ENCODE measurements at places on chromosomes 5 and 9.

DNA sequence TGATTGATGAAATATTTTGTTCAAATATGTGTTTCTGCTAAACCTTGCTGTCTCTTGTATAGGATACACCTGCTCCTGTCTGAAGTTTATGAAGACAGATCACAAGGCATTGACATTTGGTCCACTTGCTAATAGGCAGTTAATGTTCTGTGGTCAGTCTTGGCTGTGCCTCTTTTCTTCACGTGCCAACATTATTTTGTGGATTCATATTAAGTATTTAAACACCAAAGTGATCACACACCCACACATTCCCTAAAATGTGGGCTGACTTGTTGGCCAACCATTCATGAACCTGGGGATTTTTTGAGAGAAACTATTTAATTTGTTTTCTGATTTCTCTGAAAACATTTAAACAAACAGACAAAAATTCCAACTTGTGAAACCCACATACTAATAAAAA, 33.7 kb downstream of the ZNF462 start:
- no peak for DNase-seq

DNA sequence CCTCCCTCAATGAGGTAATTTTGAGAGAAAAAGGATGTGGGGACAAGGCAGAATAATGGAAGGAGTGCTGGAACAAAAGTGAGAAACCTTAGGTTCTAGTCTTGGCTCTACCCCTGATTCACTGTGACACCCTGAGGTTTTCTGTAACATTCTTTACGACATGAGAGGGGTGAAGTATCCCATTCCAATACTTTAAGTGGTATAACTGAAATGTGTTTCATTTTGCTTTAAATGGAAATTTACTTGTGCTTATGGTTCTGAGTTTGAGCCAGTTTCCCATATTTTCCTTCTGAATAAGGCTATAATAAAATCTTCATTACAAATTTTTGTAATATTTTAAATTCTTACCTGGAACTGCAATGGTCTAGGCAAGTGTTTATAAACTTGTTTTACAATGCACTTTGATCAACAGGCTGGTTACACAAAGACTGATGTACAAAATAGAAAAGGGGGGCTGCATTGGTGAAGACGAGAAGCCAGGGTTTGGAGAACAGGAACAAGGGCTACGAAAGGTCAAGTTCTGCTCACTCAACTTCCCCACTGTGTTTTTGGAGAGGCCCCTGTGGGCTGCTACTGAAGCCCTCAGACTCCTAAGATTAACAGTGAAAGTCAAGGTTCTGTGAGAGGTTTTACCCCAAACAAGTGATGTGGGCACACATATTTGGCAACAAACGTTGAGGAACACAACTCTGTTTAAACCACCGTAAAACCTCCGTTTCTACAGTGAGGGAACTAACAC, 171.9 kb upstream of the ELL2 start:
- no peak for DNase-seq

DNA sequence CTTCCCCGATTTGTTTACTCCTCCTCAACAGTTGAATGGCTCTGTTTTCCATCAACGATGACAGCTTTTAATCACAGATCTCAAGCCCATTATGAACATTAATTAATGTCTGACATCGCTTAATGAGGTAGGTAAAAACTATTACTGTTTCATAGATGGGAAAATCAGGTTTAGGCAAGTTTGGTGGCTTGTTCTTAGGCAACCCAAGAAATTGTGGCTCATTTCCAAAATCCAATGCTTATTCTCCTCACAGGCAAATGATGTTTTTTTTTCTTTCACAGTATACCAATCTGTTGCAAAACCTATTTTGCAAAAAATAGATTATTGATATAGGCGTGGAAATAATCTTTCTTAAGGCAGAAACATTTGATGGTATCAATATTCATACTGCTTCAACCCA, 70.8 kb upstream of the CHD1 start:
- peak; percentile 42 for DNase-seq

GRCh38 chr9:89657765-89658164, 53.0 kb downstream of the GADD45G start:
- DNase-seq = no peak

- DNase-seq = no peak
These were observed 111.1 kb upstream of the EQTN start for GRCh38 chr9:27408001-27408400.

DNA sequence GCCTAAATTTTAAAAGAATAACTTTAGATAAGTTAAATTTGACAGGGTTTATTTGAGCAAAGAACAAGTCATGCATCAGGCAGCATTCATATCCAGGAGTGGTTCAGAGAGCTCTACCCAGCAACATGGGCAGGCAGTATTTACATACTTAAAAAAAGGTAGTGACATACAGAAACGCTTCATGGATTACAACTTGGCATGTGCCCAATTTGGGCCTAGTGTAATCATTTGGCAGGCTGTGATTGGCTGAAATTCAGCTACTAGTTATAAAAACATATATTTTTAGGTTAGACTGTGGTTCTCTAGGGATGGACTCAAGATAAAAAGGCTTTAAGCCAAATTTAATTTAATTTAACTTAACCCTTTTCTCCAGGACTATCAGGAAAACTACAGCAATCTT, 374.0 kb upstream of the ADAMTS16 start:
- no peak for DNase-seq
